ENCODE measurements at places on chromosomes 7 and 10.
A peak's percentile ranks its signal among the peaks of the same experiment; 100 is the strongest.

GRCh38 chr10:88389456-88389855 lies 193.7 kb downstream of the RNLS start:
- DNase-seq = peak; percentile 66

DNA sequence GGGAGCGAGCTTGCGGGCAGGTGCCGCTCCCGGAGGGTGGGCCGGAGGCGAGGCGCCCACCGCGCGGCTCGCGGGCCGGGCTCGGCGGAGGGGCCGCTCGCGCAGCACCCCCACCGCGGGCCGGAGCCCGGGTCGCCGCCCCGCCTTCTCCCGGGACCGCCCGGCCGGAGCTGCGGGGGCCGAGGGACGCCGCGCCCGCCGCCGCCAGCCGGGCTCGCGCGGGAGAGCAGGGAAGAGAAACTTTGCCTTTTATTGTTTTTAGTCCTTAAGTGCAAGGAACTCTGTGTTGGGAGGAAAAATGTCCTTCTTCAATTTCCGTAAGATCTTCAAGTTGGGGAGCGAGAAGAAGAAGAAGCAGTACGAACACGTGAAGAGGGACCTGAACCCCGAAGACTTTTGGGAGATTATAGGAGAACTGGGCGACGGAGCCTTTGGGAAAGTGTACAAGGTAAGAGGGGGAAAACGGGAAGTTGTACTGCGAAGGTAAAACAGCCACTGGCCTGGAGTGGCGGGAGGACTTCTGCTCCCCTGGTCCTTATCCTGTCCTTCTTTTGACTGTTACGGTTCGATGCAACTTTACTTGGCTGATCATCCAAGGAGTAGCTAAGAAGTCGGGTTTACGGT lies 620 bp downstream of the SLK start:
- DNase-seq = peak; percentile 27

GRCh38 chr10:24223341-24223740 lies 14.4 kb downstream of the KIAA1217 start:
- no peak for DNase-seq

DNA sequence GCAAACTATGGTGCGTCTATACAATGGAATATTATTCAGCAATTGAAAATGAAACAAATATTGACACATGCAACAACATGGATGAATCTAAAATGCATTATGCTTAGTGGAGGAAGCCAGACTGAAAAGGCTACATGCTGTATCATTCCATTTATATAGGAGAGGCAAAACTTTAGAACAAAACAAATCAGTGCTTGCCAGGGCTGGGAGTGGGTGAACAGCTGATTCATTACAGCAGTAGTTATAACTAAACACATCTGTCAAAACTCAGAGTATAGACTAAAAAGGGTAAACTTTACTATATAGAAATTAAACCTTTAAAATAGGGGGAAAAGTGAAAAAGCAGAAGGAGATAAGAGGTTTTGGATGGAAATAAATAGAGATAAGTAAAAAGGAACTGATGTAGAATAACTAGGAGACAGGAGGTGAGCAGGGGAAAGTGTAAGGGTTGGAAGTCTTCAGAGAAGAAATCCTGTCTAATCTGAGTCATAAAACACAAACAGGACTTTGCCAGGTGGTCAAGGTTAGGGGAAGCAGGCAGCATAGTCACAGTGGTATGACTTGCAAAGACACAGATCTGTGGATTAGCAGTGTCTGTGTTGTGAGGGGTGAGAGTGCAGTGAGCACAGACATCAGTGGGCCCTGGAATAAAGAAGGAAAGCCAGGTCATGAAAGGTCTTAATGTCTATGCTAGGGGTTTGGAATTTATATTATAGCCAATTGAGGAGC lies 349.8 kb downstream of the PHTF2 start:
- DNase-seq = no peak

- no peak for DNase-seq
Observed at GRCh38 chr10:79982861-79983260, 34.0 kb upstream of the SFTPD start.

GRCh38 chr10:102208311-102209035 lies 17.6 kb upstream of the ELOVL3 start:
- DNase-seq = no peak

DNA sequence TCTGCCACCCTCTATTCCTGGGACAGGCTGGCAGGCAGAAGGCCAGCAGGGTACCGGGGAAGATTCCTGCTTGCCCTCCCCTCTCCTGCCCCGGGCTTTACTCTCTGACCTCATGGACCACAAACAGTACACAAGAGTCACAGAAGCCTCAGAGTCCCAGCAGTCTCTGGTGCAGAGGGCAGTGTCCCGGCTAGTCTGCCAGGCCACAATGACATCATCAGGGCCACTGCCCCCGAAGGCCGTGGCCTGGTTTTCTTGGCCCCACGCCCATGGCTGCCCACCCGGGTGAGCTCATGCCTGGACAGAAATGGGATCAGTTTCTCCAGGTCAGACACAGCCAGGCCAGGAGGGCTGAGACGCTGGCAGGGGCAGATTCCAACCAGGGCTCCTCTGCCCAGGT lies 91.9 kb downstream of the MYL10 start:
- no peak for DNase-seq

DNA sequence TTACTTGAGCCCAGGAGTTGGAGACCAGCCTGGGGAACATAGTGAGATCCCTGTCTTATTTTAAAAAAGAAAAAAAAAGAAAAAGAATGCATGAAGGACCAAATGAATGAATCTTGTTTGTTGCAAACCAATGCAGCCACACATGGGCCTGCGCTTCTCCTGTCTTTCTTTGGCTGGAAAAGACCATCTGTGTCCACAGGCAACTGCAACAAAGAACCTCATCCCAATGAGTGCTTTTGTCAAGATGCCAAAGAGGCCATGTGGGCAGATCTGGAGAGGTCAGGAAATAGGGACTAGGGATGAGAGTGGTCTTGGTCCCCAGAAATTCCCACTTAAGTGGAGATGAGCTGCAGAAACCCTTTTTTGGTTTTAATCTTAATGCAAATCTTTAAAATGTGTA lies 49.8 kb upstream of the DUSP5 start:
- no peak for DNase-seq

DNA sequence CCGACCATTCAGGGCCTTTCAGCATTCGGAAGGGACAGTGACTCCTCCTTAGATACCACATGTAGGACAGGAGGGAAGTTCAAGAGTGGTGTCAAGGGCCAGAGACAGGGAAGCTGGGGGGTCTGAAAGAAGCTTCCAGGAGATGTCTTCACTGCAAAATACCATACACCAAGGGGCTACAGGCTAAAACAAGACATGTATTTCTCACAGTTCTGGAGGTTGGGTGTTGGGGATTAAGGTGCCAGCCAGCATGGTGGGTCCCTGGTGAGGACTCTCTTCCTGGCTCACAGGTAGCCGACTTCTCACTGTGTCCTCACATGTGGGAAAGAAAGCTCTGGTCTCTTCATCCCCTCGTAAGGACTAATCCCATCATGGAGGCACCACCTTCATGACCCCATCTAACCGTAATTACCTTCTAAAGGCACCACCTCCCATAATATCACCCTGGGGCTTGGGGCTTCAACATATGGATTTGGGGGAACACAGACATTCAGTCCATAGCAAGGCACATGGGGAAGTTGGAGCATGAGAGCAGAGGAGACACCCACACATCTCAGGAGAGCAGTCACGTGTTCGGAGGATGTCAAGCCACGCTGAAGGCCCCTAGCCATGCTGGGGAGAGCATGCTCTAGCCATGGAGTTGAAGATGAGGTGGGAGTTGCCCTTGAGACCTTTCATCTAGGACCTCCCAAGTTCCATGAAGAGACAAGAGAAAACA lies 73.9 kb upstream of the GDF10 start:
- DNase-seq = no peak

DNA sequence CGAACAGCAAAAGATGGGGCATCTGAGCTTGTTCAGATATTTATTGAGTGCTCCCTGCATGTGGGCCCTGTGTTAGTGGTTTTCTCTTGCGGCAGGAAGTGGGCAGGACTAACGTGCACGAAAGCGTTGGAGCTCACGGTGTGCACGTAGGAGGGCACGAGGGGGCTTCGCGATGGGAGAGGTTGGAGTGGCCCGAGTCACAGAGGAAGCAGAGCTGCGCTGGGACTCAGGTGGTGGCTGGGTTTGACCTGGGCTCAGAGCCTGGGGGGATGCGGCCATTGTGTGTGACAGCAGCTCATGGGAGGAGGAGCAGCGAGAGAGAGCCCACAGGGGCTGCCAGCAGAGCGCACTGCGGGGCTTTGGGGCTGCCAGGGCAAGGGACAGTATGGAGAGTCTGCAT lies 7.7 kb downstream of the ZSCAN25 start:
- DNase-seq = peak; percentile 71

- DNase-seq = no peak
Observed at GRCh38 chr7:132134814-132135445, 441.3 kb downstream of the PLXNA4 start.

DNA sequence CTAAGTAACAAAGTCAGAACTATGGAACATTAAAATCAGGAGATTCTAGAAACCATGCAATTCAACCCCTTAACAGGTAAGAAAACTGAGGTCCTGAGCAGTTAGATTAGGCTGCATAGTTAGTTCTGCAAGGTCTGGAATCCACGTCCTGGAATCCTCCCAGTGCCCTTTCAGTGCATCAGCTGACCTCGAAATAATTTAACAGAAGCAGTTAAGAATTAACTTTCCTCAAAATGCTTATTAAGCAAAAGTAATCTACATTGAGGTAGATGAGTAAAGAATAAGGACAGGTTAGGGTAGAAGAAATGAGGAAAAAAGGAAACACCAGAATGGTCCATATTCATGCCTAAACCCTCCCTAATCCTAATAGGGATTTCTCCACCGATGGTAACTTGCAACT lies 37.6 kb downstream of the GSAP start:
- DNase-seq = no peak

- DNase-seq = no peak
Observed at GRCh38 chr10:91953600-91954160, 30.1 kb downstream of the BTAF1 start.

GRCh38 chr7:5671046-5671445 lies 110.4 kb downstream of the RNF216 start:
- no peak for DNase-seq

DNA sequence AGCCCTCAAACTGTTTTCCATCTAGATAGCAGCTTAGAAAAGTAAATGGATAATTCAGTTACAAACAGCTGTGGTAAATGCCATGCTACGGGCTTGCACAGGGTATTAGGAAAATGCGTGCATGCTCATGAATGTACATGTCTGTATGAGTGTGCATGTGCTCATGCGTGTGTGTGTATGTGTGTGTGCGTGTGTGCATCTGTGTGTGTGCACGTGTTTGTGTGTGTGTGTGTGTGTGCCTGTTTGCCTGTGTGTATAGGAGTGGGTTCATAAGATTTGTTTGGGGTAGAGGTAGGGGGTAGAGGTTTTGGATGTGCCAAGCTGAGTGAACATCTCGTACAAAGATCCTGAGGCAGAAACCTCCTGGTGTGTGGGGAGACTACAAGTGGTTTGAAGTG lies 52.9 kb downstream of the AOAH start:
- no peak for DNase-seq

Measured in CD4-positive, alpha-beta T cell treated with Interleukin-10 for 1 hour (primary cell).